H1 (cell line): ENCODE measurements at places on chromosomes 5 and 9. TPM values are rescaled to one million over a fixed set of nuclear protein-coding genes. Genes with fewer than 3 reads are reported as not detected.

DNA sequence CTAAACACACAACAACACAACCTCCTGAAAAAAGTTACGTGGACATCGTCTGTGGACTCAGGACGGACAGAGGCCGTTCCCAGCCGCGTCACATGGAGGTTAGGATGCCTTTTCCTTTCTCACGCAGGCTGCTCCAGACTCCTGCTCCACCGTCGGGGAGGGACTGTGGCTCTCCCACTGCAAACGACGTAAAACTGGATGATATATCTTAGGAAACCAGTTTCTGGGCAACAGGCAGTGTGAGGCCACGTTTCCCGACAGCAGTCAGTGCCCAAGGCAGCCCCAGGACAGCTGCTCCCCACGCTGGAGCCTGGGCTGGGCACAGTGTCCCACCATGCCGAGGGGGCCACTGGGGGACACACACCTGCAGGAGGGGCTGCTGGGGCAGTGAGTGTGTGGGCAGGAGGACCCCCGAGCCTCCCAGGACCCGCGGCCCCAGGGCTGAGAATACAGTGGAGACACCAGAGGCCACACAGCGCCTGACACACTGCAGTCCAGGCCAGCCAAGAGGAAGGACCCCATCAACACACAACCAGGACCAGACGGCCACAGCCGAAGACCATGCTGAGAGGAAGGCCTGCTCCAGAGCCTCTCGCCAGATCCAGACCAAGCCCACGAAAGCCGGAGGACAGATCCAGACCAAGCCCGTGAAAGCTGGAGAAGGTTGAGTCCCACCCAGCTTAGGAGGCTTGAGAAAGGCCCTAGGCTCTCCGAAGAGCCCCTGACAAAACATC, 26.2 kb downstream of the EXD3 start:
- no peak for DNase-seq

Gene IFNA21
- polyA plus RNA-seq, result not detected in 2 replicates

Gene MED10
- polyA plus RNA-seq, result 23.2 and 28.3 TPM in 2 replicates

Gene HAVCR1
- polyA plus RNA-seq, result not detected in 2 replicates
